ENCODE measurements at places on chromosomes 6 and 20. TPM values are rescaled to one million over a fixed set of nuclear protein-coding genes. Genes with fewer than 3 reads are reported as not detected.

- H3K4me3 ChIP-seq = no peak overlapping the region
- peaks cover 30% of the 10 kb centered on the region for H3K4me1 ChIP-seq
- no peak overlapping the region for H3K27ac ChIP-seq
- no peaks in the 10 kb centered on the region for H3K36me3 ChIP-seq
- no peak for DNase-seq
These were observed 31.3 kb upstream of the MRGBP start for GRCh38 chr20:62765021-62765420.

GRCh38 chr6:148203970-148204369 is 138.7 kb upstream of the SASH1 start:
- H3K36me3 ChIP-seq = no peaks in the 10 kb centered on the region
- no peak overlapping the region for H3K4me3 ChIP-seq
- peaks cover 20% of the 10 kb centered on the region for H3K4me1 ChIP-seq
- no peaks in the 10 kb centered on the region for H3K27me3 ChIP-seq

DNA sequence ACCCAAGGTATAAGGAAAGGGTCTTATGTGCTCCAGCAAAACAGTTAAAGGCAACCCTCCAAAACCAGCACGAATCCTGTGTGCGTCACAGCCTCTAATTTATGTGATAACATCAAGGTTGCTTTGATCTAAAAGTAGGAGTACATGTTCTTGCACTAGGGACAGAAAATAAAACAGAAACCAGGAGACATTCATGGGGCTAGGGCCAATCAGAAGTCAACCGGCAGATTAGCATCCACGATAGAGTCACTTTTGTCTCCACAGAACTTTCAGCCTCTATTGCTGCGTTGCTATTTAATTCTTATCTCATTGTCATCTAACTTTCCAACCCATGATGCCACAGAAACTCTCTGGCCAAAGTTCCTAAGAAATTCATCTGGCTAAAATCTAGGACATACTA is 178.8 kb upstream of the PTCHD4 start:
- H3K4me3 ChIP-seq = no peak overlapping the region
- H3K36me3 ChIP-seq = no peaks in the 10 kb centered on the region
- H3K4me1 ChIP-seq = no peaks in the 10 kb centered on the region
- no peak for DNase-seq
- no peak overlapping the region for H3K27ac ChIP-seq
- no peaks in the 10 kb centered on the region for H3K27me3 ChIP-seq

DNA sequence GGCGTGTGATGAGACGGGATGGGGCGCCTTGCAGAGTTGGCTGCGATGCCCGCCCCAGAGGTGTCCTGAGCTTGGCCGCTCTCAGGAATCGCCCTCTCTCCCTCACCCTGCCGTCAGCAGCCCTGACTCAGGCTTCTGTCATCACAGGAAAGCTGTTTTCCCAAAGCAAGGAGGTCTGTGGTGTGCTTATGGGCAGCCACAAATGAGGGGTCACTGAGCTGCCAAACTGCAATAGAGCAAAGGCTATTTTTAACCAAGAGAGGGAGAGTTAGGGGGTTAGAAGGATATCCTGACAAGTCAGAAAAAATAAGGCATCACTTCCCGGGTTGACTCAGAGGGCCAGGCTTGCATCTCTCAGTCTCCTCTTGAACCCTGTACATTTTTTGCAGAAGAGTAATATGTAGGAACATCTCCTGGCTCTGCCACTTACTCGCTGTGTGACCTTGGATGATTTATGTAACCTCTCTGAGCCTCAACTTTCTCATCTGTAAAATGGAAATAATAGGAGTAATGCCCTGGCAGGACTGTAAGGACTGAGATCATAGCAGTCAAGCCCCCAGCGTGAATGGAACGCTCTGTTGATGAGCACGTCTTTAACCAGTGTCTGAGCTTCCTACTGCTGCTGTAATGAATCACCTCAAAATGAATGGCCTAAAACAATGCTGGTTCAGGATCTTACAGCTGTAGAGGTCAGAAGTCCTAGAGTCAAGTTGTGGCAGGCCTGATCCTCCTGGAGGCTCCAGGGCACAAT is 181.9 kb downstream of the NFATC2 start:
- no peak for DNase-seq
- no peaks in the 10 kb centered on the region for H3K27me3 ChIP-seq
- no peaks in the 10 kb centered on the region for H3K36me3 ChIP-seq
- H3K4me3 ChIP-seq = no peak overlapping the region

- H3K27ac ChIP-seq = peak overlapping the region; percentile 46
- H3K4me1 ChIP-seq = peaks cover 49% of the 10 kb centered on the region
- H3K4me3 ChIP-seq = no peak overlapping the region
- DNase-seq = no peak
- no peaks in the 10 kb centered on the region for H3K27me3 ChIP-seq
- no peaks in the 10 kb centered on the region for H3K36me3 ChIP-seq
These were observed 164.6 kb upstream of the CDYL start for GRCh38 chr6:4611429-4612129.

DNA sequence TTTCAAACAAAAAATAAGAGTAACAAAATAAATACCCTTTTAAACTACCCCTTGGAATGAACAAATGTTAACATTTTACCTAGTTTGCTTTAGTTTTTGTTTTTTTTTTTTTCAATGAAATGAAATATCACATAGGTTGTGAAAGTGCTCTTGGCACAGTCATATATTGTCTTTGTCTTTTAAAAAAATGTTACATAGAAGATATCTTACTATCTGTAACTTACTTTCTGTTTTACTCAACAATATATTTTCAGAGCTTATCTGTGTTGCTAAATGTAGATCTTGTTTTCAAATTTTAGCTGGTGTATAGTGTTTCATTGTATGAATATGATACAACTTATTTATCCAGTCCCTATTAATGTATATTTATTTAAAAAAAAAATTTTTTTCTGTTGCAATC is 8.6 kb downstream of the CEP57L1 start:
- DNase-seq = no peak
- no peaks in the 10 kb centered on the region for H3K27me3 ChIP-seq
- H3K4me1 ChIP-seq = no peaks in the 10 kb centered on the region
- H3K4me3 ChIP-seq = no peak overlapping the region
- H3K27ac ChIP-seq = no peak overlapping the region

GRCh38 chr20:58219342-58219700 is 9.1 kb downstream of the ANKRD60 start:
- H3K27ac ChIP-seq = no peak overlapping the region
- H3K36me3 ChIP-seq = no peaks in the 10 kb centered on the region
- peaks cover 56% of the 10 kb centered on the region for H3K27me3 ChIP-seq
- H3K4me1 ChIP-seq = no peaks in the 10 kb centered on the region

DNA sequence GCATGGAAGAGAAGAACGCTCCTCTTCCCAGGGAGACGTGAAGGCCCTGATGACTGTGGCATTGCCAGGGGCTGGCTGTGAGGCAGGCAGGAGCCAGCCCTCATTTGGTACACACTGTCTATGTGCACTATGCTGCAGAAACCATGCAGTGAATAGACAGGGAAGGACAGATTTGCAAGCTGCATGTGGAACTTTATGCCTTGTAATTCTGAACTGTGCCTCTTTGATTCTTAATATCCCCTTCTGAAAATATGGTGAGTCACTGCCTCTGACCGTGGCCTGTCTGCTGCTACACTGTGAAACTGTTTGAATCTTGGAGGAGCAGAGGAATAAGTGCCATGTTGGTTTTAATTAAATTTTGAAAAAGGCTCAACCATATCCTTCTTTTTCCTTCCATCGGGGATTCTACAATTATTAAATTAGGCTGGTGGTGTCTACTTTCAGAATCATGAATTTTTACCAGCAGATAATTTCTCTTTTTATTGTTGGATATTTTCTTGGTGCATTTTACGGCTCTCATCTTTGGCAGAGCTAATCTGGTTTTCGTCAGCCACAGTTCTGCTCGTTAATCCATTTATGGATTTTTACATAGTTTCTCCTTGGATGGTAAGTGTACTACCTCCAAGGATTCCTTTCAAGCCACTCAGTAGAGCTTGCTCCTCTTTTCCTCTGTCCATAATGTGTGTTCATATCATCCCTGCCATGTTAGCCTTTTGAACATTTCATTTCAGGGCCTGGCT is 301.0 kb upstream of the SLC35B3 start:
- peaks cover 9% of the 10 kb centered on the region for H3K4me1 ChIP-seq
- no peaks in the 10 kb centered on the region for H3K36me3 ChIP-seq
- no peak for DNase-seq
- H3K27me3 ChIP-seq = no peaks in the 10 kb centered on the region
- H3K4me3 ChIP-seq = no peak overlapping the region

DNA sequence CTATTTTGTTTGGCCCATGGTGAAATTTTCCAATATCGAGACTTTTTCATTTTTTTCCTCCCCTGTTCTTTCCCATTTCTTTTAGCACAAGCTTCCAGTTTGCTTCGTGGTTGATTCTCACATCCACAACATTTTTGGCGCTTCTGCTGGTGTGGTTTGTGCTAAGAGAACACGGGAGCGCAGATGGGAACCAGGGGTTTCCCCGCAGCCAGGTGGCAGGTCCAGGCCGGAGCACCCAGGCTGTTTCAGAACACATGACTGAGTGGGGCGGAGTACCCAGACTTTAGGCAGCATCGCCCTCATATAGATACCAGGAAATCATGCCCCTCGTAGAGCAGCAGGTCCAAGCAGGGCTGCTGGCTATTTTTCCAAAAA is 58.0 kb downstream of the SYTL3 start:
- DNase-seq = no peak
- peaks cover 56% of the 10 kb centered on the region for H3K4me1 ChIP-seq
- H3K36me3 ChIP-seq = no peaks in the 10 kb centered on the region
- H3K4me3 ChIP-seq = peak overlapping the region; percentile 15

DNA sequence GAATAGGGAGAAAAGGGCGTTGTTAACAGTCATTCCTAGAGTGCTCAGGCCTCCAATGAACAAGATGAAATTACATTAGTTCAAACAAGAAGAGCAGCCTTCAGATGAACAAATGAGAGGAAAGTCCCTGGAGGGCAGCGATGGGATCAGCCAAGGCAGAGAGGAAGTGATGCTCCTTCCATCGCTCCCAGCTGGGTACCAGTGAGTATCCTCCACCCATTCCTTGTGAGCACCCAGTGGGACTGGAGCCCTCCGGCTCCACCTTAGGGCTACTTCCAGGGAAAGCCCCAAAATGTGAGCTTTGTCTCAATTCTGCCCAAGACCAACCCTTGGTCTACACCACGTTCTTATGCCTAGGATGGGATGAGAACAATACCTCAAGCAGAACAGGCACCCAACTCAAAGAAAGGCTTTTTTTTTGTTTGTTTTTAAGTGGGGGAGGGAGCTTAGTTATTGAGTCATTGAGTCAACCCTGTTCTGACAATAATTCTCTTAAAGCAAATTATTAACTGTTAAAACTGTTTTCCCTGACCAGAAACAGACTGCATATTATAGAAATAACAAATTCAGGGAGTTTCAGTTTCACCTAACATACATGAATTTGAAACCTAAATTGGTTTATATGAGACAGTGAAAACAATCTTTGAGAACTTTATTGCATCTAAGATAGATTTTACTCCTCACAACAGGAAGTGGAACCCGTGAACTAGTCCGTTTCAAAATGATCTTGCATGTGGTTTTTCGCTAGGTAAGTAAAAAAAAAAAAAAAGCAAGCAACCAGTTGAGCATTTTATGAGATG is 106.9 kb downstream of the IPCEF1 start:
- no peaks in the 10 kb centered on the region for H3K36me3 ChIP-seq
- H3K27ac ChIP-seq = no peak overlapping the region
- peaks cover 3% of the 10 kb centered on the region for H3K4me1 ChIP-seq
- no peaks in the 10 kb centered on the region for H3K27me3 ChIP-seq
- DNase-seq = no peak

DNA sequence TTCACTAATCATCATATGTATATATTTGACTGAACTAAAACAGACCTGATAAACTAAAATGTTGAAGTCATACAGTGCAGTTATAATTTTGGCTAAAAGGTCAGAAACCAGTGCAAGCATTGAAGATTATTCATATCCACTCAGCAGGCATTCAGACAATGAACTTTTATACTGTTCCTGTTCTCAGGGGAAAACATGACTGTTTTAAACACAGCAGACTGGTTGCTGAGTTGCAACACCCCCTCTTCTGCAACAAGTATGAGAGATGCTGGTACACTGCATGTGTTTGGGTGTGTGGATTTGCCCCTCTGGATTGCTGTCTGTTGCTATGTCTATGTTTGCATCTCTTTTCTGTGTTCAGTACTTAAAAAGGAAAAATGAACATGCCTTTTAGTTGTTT is 206.8 kb downstream of the EYA4 start:
- H3K36me3 ChIP-seq = no peaks in the 10 kb centered on the region
- no peak overlapping the region for H3K27ac ChIP-seq
- no peak for DNase-seq
- H3K4me1 ChIP-seq = no peaks in the 10 kb centered on the region
- H3K27me3 ChIP-seq = no peaks in the 10 kb centered on the region

DNA sequence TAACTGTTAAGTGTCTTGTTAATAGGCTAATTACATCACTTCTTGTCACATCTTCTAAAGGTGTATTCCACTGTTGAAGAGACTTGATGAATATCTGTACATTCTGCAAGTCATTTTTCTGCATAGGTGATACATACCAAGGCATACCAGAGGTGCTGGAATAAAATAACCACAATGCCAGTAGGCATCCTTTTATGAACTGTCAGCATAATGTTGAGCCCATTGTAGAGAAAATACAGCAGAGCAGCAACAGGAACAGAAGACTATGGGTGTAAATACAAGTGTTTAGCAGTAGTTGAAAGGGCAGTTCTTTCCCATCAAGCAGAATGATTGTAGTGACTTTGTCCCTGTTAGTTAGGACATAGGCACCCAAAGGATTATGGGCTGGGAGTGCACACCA is 44.4 kb upstream of the ZNF337 start:
- no peaks in the 10 kb centered on the region for H3K36me3 ChIP-seq
- no peaks in the 10 kb centered on the region for H3K4me1 ChIP-seq
- H3K4me3 ChIP-seq = no peak overlapping the region
- no peak for DNase-seq

- H3K27ac ChIP-seq = no peak overlapping the region
- no peaks in the 10 kb centered on the region for H3K27me3 ChIP-seq
- H3K36me3 ChIP-seq = no peaks in the 10 kb centered on the region
These were observed 178.4 kb downstream of the FARS2 start for GRCh38 chr6:5439749-5440148.

- H3K4me3 ChIP-seq = no peak overlapping the region
- H3K36me3 ChIP-seq = no peaks in the 10 kb centered on the region
- H3K4me1 ChIP-seq = no peaks in the 10 kb centered on the region
- H3K27ac ChIP-seq = no peak overlapping the region
These were observed 43.8 kb upstream of the RSPO4 start for GRCh38 chr20:1045860-1046418.

- H3K27ac ChIP-seq = no peak overlapping the region
- no peaks in the 10 kb centered on the region for H3K4me1 ChIP-seq
- no peaks in the 10 kb centered on the region for H3K27me3 ChIP-seq
- H3K36me3 ChIP-seq = no peaks in the 10 kb centered on the region
These were observed 260.6 kb upstream of the SASH1 start for GRCh38 chr6:148082044-148082443.

GRCh38 chr6:32517654-32518445 is 12.2 kb downstream of the HLA-DRB5 start:
- DNase-seq = no peak
- no peaks in the 10 kb centered on the region for H3K36me3 ChIP-seq
- no peak overlapping the region for H3K4me3 ChIP-seq
- H3K27ac ChIP-seq = no peak overlapping the region
- H3K27me3 ChIP-seq = no peaks in the 10 kb centered on the region

- H3K4me3 ChIP-seq = no peak overlapping the region
- no peak for DNase-seq
- H3K27ac ChIP-seq = no peak overlapping the region
- no peaks in the 10 kb centered on the region for H3K27me3 ChIP-seq
- no peaks in the 10 kb centered on the region for H3K36me3 ChIP-seq
These were observed 239.2 kb downstream of the TPBG start for GRCh38 chr6:82602776-82603175.

The FAM83D gene
- total RNA-seq = 311 TPM

The FAM184A gene
- total RNA-seq = 7.6 TPM

The PRDM13 gene
- not detected for total RNA-seq

The GABRR1 gene
- total RNA-seq = 0.13 TPM

The GMPR gene
- total RNA-seq = 32.8 TPM

The RNF182 gene
- total RNA-seq = not detected

The BMP6 gene
- total RNA-seq = 10.0 TPM

The COL9A3 gene
- total RNA-seq = 14.3 TPM

The MYH7B gene
- total RNA-seq = 0.42 TPM

Data from esophagus muscularis mucosa (tissue), 4 donors.